ENCODE measurements at places on chromosomes 2 and 18. TPM values are rescaled to one million over a fixed set of nuclear protein-coding genes. Genes with fewer than 3 reads are reported as not detected.

The LOXHD1 gene
- total RNA-seq: 0.49 TPM

DNA sequence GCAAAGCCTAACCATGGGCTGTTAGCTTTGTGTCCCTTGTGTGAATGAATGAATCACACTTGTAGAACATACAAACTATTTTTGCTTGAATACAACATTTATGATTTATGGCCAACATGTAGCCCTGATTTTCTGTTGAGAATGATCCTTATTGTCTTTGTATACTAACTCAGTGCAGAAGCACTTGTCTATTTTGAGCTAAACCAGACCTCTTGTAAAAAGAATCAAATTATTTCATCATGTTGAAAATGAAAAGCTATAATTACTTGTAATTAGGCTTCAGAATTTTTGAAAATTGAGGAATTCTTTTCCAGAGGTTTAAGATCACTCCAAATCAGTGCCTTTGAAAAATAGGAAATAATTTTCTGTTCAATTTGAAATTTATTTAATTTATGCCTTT, 85.9 kb downstream of the ZNF407 start:
- no peak for DNase-seq
- H3K27me3 ChIP-seq: no peaks in the 10 kb centered on the region
- no peak overlapping the region for H3K27ac ChIP-seq
- H3K4me3 ChIP-seq: no peak overlapping the region

GRCh38 chr2:144382849-144383248, 137.1 kb downstream of the ZEB2 start:
- no peak overlapping the region for H3K4me3 ChIP-seq
- peaks cover 9% of the 10 kb centered on the region for H3K4me1 ChIP-seq
- no peak for DNase-seq
- H3K27ac ChIP-seq: peak overlapping the region; percentile 23

- no peak for DNase-seq
- H3K27ac ChIP-seq: no peak overlapping the region
- no peaks in the 10 kb centered on the region for H3K36me3 ChIP-seq
- no peaks in the 10 kb centered on the region for H3K27me3 ChIP-seq
- no peaks in the 10 kb centered on the region for H3K4me1 ChIP-seq
Measured at GRCh38 chr2:8860239-8860638, 22.8 kb upstream of the KIDINS220 start.

GRCh38 chr2:195818526-195818925, 161.5 kb downstream of the SLC39A10 start:
- no peaks in the 10 kb centered on the region for H3K27me3 ChIP-seq
- no peak overlapping the region for H3K27ac ChIP-seq
- H3K4me3 ChIP-seq: no peak overlapping the region
- H3K36me3 ChIP-seq: no peaks in the 10 kb centered on the region
- no peak for DNase-seq

The PPP1R1C gene
- total RNA-seq: 33.1 TPM

DNA sequence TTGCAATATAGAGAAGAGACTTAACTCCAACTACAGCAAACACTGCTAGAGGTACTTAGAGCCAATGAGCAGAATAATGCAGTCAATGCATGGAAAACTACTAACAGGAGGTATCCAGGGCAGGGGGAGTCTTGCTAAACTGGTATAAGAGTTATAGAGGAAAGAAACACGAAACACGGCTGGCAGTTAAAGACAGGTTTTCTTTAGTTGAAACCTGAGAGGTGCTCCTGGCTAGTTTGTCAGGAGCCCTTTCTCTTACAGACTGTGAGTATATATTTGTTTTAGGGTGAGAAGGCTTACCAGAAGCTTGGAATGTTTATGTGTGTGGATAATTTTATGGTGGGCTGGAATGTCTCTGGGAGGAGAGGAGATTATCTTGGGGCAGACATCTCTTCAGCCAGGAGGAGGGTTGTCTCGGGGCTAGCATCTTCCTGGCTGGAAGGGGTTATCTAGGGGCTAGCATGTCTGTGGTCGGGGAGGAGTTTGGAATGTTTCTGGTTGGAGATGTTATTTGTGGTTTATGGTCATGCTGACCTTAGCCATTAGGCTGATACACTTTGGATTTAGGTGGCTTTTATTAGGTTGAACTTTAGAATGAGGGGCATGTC, 1048.8 kb downstream of the DPP10 start:
- no peaks in the 10 kb centered on the region for H3K36me3 ChIP-seq
- no peak overlapping the region for H3K27ac ChIP-seq
- DNase-seq: no peak
- H3K4me1 ChIP-seq: no peaks in the 10 kb centered on the region
- H3K27me3 ChIP-seq: no peaks in the 10 kb centered on the region
- H3K4me3 ChIP-seq: no peak overlapping the region

- peak overlapping the region; percentile 95 for H3K27ac ChIP-seq
- peaks cover 100% of the 10 kb centered on the region for H3K4me1 ChIP-seq
- peak overlapping the region; percentile 84 for H3K4me3 ChIP-seq
- no peaks in the 10 kb centered on the region for H3K27me3 ChIP-seq
- H3K36me3 ChIP-seq: peaks cover 3% of the 10 kb centered on the region
Measured at GRCh38 chr2:217932803-217933616, 69.8 kb downstream of the TNS1 start.

The GPR148 gene
- not detected for total RNA-seq

DNA sequence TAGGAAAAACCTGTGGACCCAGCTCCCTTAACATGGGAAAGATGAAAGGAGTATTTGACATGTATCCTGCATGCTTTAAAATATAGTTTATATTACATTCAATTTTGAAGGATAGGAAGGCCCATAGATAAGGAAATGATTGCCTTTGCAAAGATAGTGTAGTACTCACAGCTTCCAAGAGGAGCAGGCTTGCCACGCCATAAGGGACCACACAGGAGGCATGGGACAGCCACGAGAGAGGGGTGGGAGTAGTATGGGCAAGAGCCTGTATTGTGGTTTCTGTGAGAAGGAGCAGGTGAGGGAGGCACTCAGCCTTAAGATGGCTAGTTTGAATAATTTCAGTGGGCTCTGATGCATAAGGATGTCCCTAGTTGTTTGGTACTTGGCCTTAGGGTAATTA, 740.3 kb downstream of the SATB2 start:
- H3K4me3 ChIP-seq: no peak overlapping the region
- no peak for DNase-seq
- no peaks in the 10 kb centered on the region for H3K36me3 ChIP-seq

GRCh38 chr2:203404996-203405395, 76.8 kb downstream of the ABI2 start:
- H3K27me3 ChIP-seq: no peaks in the 10 kb centered on the region
- no peak overlapping the region for H3K27ac ChIP-seq

The CIAO1 gene
- 68.6 TPM for total RNA-seq

GRCh38 chr2:61178603-61179545, 16.9 kb downstream of the C2orf74 start:
- peaks cover 32% of the 10 kb centered on the region for H3K36me3 ChIP-seq
- H3K4me3 ChIP-seq: peak overlapping the region; percentile 90
- no peaks in the 10 kb centered on the region for H3K27me3 ChIP-seq
- peaks cover 66% of the 10 kb centered on the region for H3K4me1 ChIP-seq
- DNase-seq: no peak

The GPAT2 gene
- total RNA-seq: 5.3 TPM

The CYTIP gene
- 0.82 TPM for total RNA-seq

DNA sequence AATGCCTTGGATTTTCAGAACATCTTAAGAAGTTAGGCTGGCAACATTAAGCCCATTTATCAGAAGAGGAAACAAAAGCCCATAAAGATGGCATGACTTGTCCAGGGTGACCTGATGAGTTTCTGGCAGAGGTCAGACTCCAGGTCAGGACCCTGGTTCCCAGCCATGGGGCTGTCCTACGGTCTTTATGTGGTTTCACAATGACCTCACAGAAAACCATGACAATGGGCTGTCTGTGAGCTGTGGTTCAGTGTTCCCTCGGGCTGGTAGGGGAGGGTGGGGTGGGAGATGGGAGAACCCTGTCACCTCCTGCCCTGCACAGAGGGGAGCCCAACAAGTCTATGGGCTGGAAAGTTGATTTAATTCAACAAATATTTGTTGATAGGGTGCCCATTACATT, 101.8 kb downstream of the LOXHD1 start:
- H3K27me3 ChIP-seq: no peaks in the 10 kb centered on the region
- DNase-seq: no peak
- no peaks in the 10 kb centered on the region for H3K36me3 ChIP-seq
- no peak overlapping the region for H3K27ac ChIP-seq
- H3K4me3 ChIP-seq: no peak overlapping the region
- no peaks in the 10 kb centered on the region for H3K4me1 ChIP-seq

GRCh38 chr18:62881509-62882016, 166.2 kb downstream of the PHLPP1 start:
- no peak for DNase-seq
- H3K4me3 ChIP-seq: no peak overlapping the region
- peak overlapping the region; percentile 28 for H3K27ac ChIP-seq
- no peaks in the 10 kb centered on the region for H3K36me3 ChIP-seq
- peaks cover 55% of the 10 kb centered on the region for H3K4me1 ChIP-seq
- no peaks in the 10 kb centered on the region for H3K27me3 ChIP-seq

The DUSP11 gene
- 10.6 TPM for total RNA-seq

DNA sequence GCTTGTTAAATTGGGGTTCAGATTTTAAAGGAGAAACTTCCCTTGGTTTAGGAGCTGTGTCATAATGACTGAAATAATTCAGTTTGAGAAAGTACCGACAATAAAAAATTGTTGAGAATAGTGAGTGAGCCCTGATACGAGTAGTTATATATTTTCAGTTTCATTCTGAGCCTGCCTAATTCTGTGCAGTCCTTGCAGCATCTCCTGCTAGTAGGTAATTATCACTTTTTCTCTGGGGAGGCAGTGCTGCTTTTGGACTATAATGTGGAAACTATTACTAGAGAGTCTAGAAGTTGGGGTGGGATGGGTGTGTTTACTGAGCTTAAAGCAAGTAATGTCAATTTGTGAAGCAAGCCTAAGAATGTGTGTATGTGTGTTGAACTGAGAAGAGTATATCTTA, 21.7 kb downstream of the ZNF638 start:
- peaks cover 52% of the 10 kb centered on the region for H3K36me3 ChIP-seq
- DNase-seq: no peak
- no peak overlapping the region for H3K4me3 ChIP-seq
- H3K4me1 ChIP-seq: peaks cover 52% of the 10 kb centered on the region

GRCh38 chr2:95314964-95315611, 17.9 kb downstream of the KCNIP3 start:
- no peak overlapping the region for H3K4me3 ChIP-seq
- no peak overlapping the region for H3K27ac ChIP-seq
- H3K4me1 ChIP-seq: no peaks in the 10 kb centered on the region
- H3K36me3 ChIP-seq: no peaks in the 10 kb centered on the region

DNA sequence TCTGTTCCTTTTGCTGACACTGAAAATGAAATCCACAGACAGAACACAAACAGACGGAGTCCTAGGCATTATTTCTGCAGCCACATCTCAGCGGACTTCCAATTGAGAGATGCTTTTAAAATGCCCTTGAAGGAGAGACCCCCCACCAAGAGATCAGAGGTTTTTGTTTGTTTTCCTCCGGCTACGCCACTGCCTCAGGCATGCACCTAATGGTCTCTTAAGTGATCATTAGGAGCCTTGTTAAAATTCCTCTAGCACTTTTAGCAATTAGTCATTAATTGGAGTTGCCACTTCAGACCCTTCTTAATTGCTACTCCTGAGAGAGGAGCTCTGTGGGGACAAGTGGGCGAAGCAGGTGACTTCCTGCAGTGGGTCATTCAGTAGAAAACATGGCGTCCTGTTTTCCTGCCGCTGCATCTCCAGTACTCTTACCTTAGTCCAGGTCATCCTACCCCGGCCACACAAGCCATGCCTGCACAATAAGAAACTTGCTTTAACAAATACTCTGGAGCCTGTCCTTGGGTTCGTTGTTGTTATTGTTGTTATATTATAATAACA, 257.7 kb upstream of the CHAC2 start:
- no peaks in the 10 kb centered on the region for H3K27me3 ChIP-seq
- no peak overlapping the region for H3K4me3 ChIP-seq
- no peak overlapping the region for H3K27ac ChIP-seq
- no peak for DNase-seq
- H3K36me3 ChIP-seq: no peaks in the 10 kb centered on the region

The SNED1 gene
- total RNA-seq: 6.1 TPM

- H3K27me3 ChIP-seq: no peaks in the 10 kb centered on the region
- H3K4me1 ChIP-seq: no peaks in the 10 kb centered on the region
- no peak overlapping the region for H3K27ac ChIP-seq
- no peak for DNase-seq
- H3K36me3 ChIP-seq: no peaks in the 10 kb centered on the region
Measured at GRCh38 chr2:48135797-48136196, 229.5 kb upstream of the FBXO11 start.

GRCh38 chr2:146989741-146990140, 855.1 kb upstream of the ACVR2A start:
- H3K27me3 ChIP-seq: no peaks in the 10 kb centered on the region
- no peaks in the 10 kb centered on the region for H3K4me1 ChIP-seq
- no peaks in the 10 kb centered on the region for H3K36me3 ChIP-seq
- H3K4me3 ChIP-seq: no peak overlapping the region

The MPV17 gene
- total RNA-seq: 59.2 TPM

- H3K27me3 ChIP-seq: peaks cover 10% of the 10 kb centered on the region
- H3K36me3 ChIP-seq: no peaks in the 10 kb centered on the region
- no peak for DNase-seq
- no peak overlapping the region for H3K27ac ChIP-seq
- no peak overlapping the region for H3K4me3 ChIP-seq
- H3K4me1 ChIP-seq: no peaks in the 10 kb centered on the region
Measured at GRCh38 chr2:58540681-58541080, 299.6 kb upstream of the FANCL start.

DNA sequence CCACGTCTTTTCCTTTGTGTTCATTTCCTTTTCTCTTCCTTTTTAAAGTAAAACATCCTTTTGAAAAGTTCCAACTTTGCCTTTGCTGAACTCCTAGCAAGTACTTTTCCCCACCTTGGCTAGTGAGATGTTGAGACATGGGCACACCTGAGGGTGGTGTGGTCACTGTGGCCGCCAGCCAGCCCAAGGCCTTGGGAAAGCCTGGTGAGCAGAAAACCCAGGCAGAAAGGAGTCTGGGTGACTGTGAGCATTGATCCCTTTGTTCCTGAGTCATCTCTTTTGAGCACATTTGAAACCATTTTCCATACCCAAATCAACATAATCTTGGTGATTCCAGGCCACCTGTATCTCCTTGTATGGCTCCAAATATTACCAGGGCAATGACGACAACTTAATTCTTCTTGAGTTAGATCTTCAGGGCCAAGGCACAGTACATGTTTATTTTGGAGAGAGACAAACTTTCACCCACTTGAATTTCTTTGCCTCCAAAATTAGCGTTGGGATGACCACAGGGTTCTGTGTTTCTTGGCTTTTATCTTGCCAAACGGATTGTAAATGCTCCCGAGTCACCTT, 14.5 kb downstream of the EPAS1 start:
- peak overlapping the region; percentile 5 for H3K4me3 ChIP-seq
- no peaks in the 10 kb centered on the region for H3K36me3 ChIP-seq
- no peaks in the 10 kb centered on the region for H3K27me3 ChIP-seq
- H3K27ac ChIP-seq: peak overlapping the region; percentile 99
- H3K4me1 ChIP-seq: peaks cover 100% of the 10 kb centered on the region

Measured in left ventricle myocardium inferior (tissue), 1 donor.